NCI-H446 (cell line): ENCODE measurements at places on chromosomes 5 and 9.

DNA sequence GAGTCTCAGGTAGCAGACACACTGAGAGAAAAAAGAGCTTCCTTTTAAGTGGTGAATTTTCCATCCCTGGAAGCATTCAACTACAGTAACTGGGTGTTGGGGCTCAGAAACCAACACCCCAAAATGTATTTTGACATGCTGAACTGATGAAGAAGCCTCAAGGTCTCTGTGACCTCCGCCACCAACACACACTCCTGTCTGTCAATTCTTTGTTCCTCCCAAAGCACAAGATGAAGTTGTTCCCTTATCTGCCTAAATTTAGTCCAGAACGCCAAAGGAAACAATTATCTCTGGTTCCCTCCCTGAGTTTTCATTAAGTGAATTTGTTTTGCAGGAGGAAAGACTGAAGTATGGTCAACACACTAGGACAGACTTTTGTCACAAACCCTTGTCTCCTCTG lies 1.4 kb upstream of the CDKN2AIPNL start:
- no peak for DNase-seq

- no peak for DNase-seq
Measured at GRCh38 chr5:122915717-122916461, 70.5 kb downstream of the SNX24 start.

- DNase-seq: no peak
Measured at GRCh38 chr9:123550012-123550411, 194.0 kb downstream of the CRB2 start.

GRCh38 chr9:71459082-71459481 lies 309.2 kb downstream of the CEMIP2 start:
- DNase-seq: no peak

DNA sequence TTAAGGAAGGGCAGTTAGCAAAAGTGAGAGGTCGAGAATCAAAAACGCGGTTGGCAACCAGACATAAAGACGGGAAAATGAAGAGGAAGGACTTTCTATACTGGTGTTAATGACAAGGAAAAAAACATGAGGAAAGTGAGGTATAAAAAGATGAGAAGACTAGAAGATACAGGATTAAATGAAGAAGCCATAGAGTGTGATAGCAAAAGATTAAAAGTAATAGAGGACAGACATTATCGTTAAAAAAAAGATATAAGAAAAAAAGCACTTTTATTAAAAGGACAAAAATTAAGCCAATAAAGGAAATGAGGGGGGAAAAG lies 1.7 kb upstream of the SSBP2 start:
- DNase-seq: no peak

GRCh38 chr5:153543959-153544470 lies 53.5 kb downstream of the GRIA1 start:
- no peak for DNase-seq

DNA sequence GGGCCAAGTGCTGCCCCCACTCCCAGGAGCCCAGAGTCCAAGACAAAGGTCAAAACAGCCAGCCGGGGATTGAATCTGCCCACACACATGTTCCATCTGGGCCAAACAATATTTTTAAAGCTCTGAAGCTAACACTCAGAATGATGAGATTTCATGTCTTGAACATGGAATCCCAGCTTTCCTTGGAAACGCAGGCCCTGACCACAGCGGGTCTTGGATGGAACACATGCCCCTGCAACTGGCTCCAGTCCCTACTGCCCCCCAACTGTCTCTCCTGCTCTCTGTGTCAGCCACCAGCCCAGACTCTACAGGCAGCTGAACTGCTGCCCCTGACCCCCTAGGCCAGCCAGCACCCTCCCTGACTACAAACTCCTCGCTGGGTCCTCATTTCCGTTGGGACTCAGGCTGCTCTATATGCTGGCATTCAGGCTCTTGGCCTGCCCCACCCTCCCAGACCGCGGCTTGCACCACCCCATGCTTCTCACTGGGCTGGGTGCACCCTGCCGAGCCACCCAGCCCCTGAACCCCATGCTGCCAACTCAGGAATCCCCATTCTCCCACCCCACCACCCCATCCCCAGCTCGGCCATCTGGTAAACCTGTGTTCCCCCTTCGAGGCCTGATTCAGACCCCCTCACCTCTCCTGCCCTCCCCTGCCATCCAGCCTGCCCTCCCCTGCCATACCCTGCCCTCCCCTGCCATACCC lies 71.7 kb downstream of the ADAMTS2 start:
- DNase-seq: no peak

GRCh38 chr5:169157064-169157463 lies 143.9 kb downstream of the SLIT3 start:
- no peak for DNase-seq

GRCh38 chr5:53095931-53096525 lies 13.5 kb downstream of the MOCS2 start:
- peak; percentile 56 for DNase-seq

- no peak for DNase-seq
Measured at GRCh38 chr9:76877961-76878360, 28.0 kb downstream of the PRUNE2 start.

DNA sequence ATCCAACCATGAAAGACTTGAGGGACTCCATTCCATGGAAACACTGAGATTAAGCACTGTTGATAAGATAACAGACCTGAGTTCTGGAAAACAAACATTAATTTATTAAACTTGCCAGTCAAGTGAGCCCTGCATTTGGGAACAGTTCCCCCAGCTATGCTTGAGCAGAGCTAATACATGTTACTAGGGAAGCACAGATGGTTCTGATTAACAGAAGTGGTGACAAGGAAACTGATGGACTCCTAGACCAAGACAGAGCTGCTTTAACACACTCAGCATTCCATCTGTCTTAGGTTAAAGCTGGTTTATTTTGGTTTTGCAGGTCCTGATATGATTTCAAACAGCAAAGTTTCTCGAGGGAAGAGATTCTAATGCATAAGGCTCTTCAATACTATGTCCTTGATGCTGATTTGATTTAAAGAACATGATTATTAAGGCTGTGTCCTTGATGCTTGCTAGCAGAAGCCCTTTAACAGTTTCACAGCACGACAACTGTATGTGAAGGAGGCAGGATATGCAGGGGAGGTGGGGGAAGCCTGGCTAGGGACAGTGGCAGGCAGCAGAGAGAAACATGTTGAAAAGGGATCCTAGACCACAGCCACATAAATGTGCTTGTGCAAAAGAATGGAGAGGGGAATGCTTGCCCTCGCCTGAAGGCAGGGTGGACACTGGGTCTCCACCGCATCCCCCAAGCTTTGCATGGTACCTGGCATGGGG lies 66.2 kb downstream of the ACTBL2 start:
- no peak for DNase-seq

GRCh38 chr5:119032656-119033055 lies 38.2 kb upstream of the DMXL1 start:
- DNase-seq: no peak

DNA sequence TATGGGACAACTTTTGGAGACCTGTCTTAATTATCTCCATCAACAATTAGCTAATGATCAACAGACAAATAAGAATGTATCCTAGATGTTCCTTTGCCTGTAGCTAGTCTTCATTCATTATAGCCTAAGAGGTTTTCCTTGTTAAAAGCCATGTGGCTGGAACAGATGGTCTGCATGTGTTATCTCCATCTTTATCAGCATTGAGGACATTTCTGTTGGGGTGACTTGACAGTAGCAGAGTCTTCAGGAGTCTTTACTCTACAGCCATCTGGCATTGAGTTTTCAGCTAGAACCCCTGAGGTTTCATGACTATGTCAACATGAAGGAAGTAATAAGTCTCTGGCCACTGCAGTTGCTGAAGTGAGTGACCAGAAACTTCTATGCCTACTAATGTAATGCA lies 106.6 kb upstream of the TLE4 start:
- no peak for DNase-seq

DNA sequence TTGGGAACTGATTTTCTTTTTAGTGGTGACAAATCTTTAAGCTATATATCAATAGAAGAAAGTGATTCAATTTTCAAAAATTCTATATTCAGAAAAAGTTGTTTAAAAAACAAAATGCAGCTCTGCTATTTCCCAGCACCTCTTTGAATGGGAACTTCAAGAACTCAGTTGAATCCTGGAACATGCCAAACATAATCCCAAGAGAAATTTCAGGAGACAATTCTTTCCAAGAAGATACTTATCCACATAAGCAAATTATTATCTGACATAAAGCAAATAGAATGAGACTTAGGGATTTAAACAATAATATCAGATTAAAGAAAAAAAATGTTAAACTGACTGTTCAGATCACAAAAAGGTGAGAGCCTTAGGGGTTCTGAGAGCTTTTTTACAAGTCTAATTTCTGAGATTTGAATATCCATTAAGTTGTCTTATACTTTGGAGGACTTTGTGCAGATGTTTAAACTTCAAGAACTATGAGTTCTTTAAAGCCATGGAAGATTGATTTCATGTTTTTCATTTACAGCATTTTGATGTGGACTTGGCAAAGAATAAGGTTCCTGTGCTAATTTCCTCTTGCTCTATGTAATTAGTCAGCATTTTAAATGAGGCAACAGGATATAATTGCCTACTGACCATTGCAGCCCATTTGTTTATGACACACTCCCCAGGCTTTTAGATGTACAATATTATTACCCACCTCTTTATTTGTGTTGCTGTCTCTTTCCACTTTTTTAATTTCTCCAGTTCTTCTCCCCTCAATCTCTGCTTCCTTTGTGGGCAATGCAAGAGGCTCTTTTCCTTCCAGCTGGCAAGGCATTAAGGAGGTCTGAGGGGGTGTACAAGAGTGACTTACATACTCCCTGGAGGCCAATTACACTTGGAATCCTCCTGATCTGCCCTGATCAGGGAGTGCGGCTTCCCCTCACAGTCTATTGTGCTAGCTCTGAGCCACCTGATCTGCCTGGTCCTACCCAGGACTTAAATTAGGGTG lies 419.1 kb downstream of the NR2F1-AS1 start:
- no peak for DNase-seq

DNA sequence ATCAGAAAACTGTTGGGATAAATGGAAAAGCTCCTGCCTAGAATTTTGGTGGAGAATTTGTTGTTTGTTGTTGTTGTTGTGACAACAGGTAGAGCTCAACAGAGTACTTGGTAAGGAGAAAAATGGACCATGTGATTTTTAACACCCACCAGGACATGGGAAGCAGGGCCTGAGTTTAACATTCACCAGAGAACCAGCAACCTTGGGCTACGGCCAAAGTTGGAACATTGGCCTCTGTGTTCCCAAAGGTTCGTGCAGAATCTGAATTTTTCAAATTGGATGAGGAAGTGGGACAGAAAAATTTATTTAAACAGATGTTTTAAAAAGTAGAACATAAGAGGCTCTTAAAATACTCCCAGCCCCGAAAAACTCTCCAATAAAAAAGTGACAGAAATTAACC lies 127.0 kb downstream of the GNA14 start:
- DNase-seq: no peak

DNA sequence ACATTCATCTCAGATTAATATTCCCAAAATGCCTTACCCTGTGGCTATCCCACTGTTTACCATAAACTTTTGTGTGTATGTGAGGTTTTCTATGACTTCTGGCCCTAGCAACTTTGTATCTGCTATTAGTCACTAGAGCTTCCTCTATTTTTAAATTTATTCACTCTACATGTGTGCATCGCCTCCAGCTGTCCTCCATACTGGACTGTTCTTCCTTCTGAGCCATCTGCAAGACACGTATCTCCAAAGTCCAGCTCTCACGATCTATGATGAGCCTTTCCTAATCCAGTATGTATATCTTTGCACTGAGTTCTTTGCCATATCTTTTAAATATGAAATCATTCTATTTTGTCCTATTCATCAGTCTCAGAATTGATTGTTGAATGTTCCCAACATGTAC lies 1.7 kb upstream of the GNG10 start:
- DNase-seq: no peak

DNA sequence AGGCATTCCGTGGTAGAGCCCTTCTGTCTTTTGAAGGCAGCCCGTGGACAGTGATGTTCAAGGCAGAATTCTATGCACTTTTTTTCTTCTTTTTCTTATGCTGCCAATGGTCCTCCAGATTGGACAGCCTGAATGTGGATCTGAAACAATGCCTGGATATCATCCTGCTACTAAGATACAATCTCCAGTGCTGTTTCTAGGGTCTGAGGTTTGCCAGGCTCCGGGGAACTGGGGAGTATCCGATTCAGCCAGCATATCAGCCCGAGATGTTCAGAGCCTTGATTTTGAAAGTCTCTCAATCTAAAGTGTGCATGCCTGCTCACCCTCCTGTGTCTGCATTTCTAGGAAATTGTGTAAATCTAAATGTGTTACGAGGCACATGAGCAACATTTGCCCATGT lies 103.8 kb upstream of the WWC1 start:
- no peak for DNase-seq

- no peak for DNase-seq
Measured at GRCh38 chr5:151772029-151772845, 483 bp downstream of the G3BP1 start.

DNA sequence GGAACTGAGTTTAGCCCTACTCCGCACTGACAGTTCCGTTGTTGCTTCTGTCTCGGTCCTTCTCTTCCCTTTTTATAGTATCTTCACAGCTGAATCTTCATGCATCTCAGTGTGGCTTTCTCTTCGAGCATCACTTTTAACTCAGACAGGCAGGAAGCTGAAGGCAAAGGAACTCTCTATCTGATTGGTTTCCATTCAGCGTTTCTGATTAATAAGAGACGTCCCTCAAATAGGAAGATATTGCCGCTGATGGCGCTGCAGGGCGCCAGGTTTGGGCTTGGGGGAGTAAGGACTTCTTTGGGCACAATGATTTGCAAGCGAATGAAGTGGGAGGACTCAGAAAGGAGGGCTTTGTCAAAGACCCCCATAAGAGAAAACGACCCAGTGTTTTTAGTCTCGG lies at the start of gene CDH9:
TSS of gene CDH9 (minus strand) at position 111 of the 400 bp plus-strand sequence. CDS start 50,253 bp downstream, outside the sequence.
- peak; percentile 29 for DNase-seq

- DNase-seq: no peak
Measured at GRCh38 chr5:102807878-102808502, 52.9 kb downstream of the PAM start.

DNA sequence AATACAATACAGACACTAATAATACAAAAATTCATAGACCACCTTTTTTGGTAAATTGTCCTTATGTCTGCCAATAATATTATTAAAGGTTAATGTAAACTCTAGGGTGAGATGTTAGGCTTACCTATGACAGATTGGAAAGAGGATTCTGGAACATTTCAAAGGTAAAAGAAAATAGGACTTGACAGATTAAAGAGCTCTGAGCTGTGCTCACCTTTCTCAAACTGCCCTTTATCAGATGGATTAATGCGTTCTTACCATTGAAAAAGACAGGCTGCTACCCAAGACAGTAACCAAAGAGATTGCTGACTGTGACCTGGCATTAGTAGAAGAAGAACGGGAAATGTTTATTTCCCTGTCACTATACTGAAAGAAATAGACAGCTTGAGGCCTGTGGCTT lies 156.1 kb upstream of the MRPS30 start:
- DNase-seq: no peak

GRCh38 chr5:136661026-136661425 lies 295.7 kb upstream of the TRPC7 start:
- DNase-seq: no peak

DNA sequence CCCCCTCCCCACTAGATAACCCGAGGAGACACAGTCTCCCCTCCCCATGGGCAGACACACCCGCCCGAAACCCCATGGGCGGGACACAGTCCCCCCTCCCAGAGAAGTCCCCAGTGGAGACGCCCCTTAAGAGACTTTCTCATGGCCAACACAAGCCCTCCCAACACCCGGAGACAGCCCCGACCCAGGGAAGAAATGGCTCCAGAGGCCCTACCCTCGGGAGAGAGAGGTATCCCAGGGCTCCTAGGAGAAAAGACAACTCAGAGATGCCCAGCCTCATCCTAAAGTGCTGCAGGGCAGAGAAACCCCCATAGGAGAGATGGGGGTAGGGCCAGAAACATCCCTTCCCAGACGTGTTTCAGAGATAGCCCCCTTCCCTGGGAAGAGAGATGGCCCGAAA lies 27.4 kb downstream of the PCDH1 start:
- no peak for DNase-seq

GRCh38 chr5:12668564-12668963 lies 764.3 kb upstream of the CTNND2 start:
- DNase-seq: no peak
